ENCODE measurements at places on chromosomes 1 and 21. TPM values are rescaled to one million over a fixed set of nuclear protein-coding genes. Genes with fewer than 3 reads are reported as not detected.

DNA sequence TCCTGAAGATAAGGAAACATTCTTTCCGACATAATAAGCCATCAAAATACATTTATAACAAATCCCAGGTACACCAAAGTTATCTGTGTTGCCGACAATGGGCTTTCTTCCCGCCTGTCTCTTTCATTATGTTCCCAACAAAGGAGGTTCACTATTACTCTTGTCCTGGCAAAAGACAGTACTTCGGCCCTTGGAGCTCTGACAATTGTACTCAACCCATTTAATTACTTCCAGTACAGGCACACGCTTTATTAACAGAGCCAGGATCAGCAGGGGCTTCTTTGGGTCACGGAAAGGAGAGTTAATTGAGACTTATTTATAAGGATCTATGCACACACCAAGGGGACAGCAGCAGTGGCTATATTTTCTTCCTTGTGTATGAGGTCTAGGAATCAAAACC, 46.6 kb upstream of the DUSP10 start:
- DNase-seq: no peak
- H3K36me3 ChIP-seq: no peaks in the 10 kb centered on the region
- H3K27me3 ChIP-seq: no peaks in the 10 kb centered on the region
- H3K27ac ChIP-seq: no peak overlapping the region
- H3K4me3 ChIP-seq: no peak overlapping the region

GRCh38 chr1:98496256-98496995, 165.1 kb upstream of the SNX7 start:
- no peaks in the 10 kb centered on the region for H3K27me3 ChIP-seq
- no peak for DNase-seq
- no peaks in the 10 kb centered on the region for H3K36me3 ChIP-seq
- H3K4me3 ChIP-seq: no peak overlapping the region
- no peaks in the 10 kb centered on the region for H3K4me1 ChIP-seq
- no peak overlapping the region for H3K27ac ChIP-seq

- peaks cover 3% of the 10 kb centered on the region for H3K27me3 ChIP-seq
- H3K36me3 ChIP-seq: no peaks in the 10 kb centered on the region
- no peak overlapping the region for H3K27ac ChIP-seq
- peak overlapping the region; percentile 15 for H3K4me3 ChIP-seq
- DNase-seq: no peak
- H3K4me1 ChIP-seq: no peaks in the 10 kb centered on the region
These were observed 24.3 kb downstream of the EBNA1BP2 start for GRCh38 chr1:43147625-43148327.

GRCh38 chr21:42679319-42680057, 26.1 kb downstream of the PDE9A start:
- peaks cover 16% of the 10 kb centered on the region for H3K4me1 ChIP-seq
- no peak overlapping the region for H3K27ac ChIP-seq
- no peaks in the 10 kb centered on the region for H3K27me3 ChIP-seq

Gene BGLAP
- not detected for total RNA-seq

Gene PRRX1
- 55.1 TPM for total RNA-seq

GRCh38 chr1:116359871-116360270, 13.2 kb upstream of the ATP1A1 start:
- no peaks in the 10 kb centered on the region for H3K36me3 ChIP-seq
- H3K4me1 ChIP-seq: no peaks in the 10 kb centered on the region
- no peak overlapping the region for H3K27ac ChIP-seq
- no peak for DNase-seq

GRCh38 chr1:222583079-222583478, 6.7 kb downstream of the TAF1A start:
- no peak overlapping the region for H3K27ac ChIP-seq
- no peaks in the 10 kb centered on the region for H3K27me3 ChIP-seq
- no peaks in the 10 kb centered on the region for H3K4me1 ChIP-seq
- H3K36me3 ChIP-seq: peaks cover 8% of the 10 kb centered on the region

DNA sequence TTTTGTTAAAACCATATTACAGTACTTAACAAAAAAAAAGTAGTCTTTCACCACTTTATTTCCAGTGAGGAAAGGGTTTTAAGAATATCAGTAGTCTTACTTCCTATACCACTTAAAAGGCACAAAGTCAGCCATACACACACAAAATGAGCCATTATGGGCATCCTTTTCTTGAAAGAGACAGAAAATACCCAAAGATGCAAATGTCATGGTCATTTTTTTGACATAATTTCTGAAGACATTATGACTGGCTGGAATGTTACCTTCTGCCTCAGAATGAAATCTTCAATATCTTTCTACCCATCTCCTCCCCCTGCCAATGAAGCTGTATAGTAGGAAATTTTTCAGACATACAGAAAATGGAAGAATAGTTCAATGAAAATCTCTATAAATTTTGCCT, 237.7 kb downstream of the SLC45A1 start:
- no peak overlapping the region for H3K27ac ChIP-seq
- H3K27me3 ChIP-seq: no peaks in the 10 kb centered on the region
- no peaks in the 10 kb centered on the region for H3K36me3 ChIP-seq
- no peaks in the 10 kb centered on the region for H3K4me1 ChIP-seq

Data from right atrium auricular region (tissue), 2 donors.